ENCODE measurements at places on chromosomes 12 and 14. TPM values are rescaled to one million over a fixed set of nuclear protein-coding genes. Genes with fewer than 3 reads are reported as not detected.

Gene DIO2
- total RNA-seq, result 2.8 TPM

Gene SLC7A7
- total RNA-seq, result 12.8 TPM

Gene CCDC91
- 13.8 TPM for total RNA-seq

Gene PRPF40B
- 22.2 TPM for total RNA-seq

Gene AQP6
- total RNA-seq, result not detected

Gene TRAFD1
- 69.9 TPM for total RNA-seq

Gene CLEC14A
- 10.2 TPM for total RNA-seq

Gene PCNX1
- 28.4 TPM for total RNA-seq

Gene PHETA1
- 37.3 TPM for total RNA-seq

Gene PRR4
- 33.5 TPM for total RNA-seq

Gene KRT78
- total RNA-seq, result 114 TPM

- no peak for DNase-seq
These were observed 3.4 kb downstream of the DCTN2 start for GRCh38 chr12:57543581-57543980.

- DNase-seq, result no peak
These were observed 707 bp downstream of the DHRS1 start for GRCh38 chr14:24298892-24299254.

DNA sequence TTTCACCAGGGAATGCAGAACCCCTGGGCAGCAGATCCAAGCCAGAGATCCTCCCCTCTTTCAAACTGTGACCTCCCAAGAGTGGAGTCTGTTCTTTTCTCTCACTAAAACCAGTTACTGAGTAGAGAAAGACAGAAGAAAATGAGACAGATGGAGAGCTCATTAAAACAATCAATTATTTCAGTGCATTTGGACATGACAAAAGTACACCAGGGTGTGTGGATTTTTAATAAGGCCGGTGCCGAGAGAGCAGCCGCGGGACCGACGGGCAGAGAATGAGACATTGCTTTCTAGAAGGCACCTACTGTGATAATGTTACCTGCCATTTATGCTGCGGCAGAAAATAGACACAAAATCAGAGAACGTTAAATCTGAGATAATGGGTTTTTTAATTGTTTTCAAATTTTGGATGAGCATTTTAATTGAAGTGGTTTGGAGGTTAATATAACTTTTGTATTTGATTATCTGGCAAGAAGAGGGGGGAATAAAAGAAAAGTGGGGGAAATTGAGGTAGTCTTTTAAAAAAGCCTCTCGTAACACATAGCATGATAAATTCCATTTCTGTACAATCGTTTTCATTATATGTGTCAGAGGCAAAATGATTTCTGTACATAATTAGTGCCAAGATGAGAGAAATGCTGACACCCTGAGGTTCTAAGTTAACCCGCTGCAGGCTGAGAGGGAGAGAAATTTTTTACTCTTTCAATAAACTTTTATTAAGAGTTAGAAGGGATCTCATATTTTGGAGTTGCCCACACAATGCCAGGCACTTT, 70.8 kb downstream of the HSPB8 start:
- DNase-seq, result no peak

GRCh38 chr12:49058366-49059044, 2.1 kb downstream of the KMT2D start:
- no peak for DNase-seq

GRCh38 chr12:25853316-25854095, 105.0 kb upstream of the RASSF8 start:
- DNase-seq, result no peak

DNA sequence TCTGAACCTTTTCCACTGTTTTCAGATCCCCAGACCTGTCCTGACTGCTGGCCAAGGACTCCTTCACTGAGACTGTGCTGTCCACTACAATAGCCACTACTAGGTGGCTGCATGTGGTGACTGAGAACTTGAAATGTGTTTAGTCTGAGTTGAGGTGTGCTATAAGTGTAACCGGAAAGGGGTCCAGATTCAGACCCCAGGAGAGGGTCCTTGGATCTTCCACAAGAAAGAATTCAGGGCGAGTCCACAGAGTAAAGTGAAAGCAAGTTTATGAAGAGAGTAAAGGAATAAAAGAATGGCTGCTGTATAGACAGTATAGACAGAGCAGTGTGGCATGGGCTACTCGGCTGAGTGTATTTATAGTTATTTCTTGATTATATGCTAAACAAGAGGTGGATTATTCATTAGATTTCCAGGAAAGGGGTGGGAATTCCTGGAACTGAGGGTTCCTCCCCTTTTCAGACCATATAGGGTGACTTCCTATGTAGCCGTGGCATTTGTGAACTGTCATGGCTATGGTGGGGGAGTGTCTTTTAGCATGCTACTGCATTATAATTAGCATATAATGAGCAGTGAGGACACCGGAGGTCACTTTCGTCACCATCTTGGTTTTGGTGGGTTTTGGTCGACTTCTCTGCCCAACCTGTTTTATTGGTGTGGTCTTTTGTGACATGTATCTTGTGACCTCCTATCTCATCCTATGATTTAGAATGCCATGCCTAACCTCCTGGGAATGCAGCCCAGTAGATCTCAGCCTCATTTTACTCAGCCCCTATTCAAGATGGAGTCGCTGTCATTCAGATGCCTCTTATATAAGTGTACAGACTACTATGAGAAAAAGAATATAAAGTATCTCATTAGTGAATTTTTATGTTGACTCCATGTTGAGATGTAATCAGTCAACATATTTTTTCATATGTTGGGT, 70.0 kb upstream of the SRSF5 start:
- peak; percentile 9 for DNase-seq

- DNase-seq, result no peak
These were observed 15.6 kb downstream of the DGKA start for GRCh38 chr12:55946553-55946952.

DNA sequence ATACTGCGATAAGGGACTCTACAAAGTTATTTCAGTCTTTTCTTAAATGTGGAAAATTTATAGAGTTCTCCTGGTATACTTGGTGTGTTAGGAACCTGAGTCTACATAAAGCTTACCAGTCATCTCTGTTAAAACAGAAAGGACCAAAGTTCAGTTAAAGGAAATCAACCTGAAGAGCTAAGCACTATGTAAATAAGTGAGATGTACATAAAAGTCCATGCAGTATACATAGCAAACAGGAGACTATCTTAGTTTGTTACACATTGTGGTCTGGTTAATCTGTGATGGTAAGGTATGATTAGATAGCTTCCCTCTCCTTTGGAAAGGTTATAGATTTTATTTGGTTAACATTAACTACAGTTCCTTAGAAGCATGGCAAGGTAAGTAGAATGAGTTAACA, 75.9 kb downstream of the ATP2B1 start:
- no peak for DNase-seq

DNA sequence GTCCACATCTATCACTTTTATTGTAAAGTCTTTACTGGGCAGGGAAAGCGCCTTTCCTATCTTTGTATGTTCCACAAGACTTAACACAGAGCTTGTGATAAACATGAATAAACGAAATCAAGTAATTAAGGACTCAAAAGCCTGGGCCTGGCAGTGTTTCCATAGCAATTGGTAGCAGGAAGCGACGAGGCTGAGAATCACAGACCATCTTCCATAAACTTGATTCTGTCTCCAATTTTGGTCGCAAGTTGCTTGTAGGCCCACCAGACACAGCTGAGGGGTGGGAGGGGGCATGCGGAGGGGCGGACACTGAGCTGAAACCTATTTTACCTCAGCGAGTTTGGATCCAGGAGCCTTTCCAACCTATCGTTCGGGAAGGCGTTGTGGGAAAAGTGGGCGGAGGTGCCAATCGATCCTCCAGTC, 302 bp downstream of the CCDC38 start:
- no peak for DNase-seq

DNA sequence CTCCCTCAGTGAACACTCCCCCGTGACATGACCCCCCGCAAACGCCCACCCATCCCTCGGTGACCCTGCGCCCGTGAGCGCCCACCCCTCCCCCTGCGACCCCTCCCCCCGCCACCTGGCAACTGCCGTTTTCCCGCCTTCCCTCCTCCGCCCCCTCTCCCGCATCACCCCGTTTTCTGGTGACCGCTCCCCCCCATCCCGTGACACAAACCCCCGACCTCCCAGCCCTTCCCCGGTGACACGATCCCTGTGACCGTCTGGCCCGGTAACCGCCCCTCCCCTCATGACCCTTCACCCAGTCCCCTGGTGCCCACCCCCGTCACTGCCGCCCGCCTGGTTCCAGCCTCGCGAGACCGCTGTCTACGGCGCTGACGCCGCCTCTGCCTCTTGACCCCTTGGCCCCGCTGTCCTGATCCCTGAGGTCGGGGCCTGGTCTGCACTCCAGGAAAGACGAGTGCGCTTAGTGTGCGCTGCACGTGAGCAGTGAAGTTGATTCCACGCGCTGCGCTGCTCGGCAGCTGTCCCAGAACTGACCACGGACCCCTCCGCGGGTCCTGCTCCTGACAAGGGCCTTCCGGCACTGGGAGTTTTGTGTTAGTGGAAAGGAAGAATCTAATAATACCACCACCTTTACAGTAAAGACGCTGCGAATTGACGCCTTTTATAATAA, 59.4 kb downstream of the DDX51 start:
- peak; percentile 89 for DNase-seq

GRCh38 chr12:24482882-24483604, 465.9 kb downstream of the BCAT1 start:
- no peak for DNase-seq

DNA sequence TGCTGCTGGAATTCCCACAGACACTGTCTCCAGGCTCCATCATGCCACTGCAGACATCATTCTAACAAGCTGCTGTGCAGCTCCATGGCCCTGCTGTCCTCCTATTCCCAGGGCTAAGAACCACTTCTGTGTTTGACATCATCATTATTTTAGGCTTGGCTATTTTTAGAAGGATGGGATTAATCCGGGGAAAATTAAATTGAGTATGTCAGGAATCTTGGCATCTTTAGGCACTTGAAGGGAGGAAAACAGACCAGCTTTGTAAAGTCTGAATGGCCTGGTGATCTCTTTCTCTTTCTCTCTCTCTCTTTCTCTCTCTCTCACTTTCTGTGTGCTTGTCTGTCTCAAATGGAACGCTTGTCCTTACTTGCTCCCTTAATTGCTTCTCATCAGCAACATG, 568.3 kb upstream of the FLRT2 start:
- DNase-seq, result no peak

- DNase-seq, result no peak
These were observed 3.2 kb downstream of the PPP1CC start for GRCh38 chr12:110739488-110739887.

DNA sequence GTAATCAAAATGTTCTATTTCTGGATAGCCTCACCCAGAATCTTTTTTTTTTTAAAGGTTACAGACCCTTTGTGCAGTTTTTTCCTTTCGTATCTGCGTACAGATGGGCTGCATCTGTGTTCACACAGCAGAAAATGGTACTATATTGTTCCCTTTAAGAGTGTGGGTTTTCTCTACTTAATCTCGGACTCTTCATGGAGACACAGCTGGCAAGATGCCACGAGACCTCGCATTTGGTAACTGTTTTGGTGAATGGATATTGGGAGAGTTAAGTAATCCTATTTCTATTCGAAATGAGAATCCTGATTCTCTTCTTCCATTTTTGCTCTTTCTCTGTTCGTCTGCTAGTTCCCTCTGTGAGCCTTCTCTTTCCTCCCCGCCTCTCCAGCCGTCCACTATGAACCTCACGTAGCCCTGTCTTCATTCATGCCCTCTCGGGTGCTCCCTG, 85.7 kb downstream of the SAMD4A start:
- no peak for DNase-seq

DNA sequence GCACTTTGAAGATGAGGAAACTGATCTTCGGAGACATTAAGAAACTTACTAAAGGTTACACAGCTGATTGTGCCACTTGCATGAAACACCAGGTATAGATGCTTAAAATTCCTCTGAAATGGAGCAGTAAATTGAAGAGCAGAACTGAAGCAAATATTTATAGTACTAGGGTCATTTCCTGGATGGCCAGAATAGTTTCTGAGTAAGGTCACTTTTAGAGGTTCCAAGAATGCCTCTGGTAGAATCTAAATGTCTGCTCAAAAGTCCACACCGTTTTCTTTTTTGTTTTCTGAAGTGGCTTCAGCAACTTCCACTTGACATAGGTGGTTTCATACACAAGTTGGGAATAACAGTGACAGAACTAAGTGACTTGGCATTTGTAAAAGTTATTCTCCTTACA, 19.4 kb downstream of the TPH2 start:
- no peak for DNase-seq

DNA sequence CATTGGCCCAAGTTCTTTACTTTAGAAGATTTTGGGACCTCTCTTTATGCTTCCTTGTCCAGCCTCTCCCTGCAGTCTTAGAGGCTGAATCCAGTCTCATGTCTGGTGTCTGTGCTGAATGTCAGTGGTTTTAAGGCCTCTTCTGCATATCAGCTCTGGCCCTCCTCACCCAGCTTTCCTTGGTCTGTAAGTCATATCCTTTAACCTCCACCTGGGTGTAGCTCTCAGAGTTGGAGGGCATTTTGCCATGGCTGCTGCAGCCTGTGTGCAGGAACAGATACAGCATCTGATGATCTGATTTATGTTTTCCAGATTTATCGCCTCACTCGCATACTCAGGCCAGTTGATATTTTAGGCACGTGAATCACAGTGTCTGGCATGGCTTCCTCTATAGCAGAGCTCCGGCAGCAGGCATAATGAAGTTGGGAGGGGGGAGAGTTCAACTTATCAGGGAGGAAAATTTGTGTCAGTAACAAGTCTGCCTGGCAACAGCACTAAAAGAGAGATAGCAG, 335.0 kb downstream of the PCNX1 start:
- no peak for DNase-seq

- DNase-seq, result no peak
These were observed 29.5 kb upstream of the MED13L start for GRCh38 chr12:116306968-116307367.

GRCh38 chr14:32637582-32637981, 301.1 kb upstream of the NPAS3 start:
- DNase-seq, result no peak

GRCh38 chr12:124388679-124389137, 93.8 kb downstream of the RFLNA start:
- DNase-seq, result peak; percentile 96

DNA sequence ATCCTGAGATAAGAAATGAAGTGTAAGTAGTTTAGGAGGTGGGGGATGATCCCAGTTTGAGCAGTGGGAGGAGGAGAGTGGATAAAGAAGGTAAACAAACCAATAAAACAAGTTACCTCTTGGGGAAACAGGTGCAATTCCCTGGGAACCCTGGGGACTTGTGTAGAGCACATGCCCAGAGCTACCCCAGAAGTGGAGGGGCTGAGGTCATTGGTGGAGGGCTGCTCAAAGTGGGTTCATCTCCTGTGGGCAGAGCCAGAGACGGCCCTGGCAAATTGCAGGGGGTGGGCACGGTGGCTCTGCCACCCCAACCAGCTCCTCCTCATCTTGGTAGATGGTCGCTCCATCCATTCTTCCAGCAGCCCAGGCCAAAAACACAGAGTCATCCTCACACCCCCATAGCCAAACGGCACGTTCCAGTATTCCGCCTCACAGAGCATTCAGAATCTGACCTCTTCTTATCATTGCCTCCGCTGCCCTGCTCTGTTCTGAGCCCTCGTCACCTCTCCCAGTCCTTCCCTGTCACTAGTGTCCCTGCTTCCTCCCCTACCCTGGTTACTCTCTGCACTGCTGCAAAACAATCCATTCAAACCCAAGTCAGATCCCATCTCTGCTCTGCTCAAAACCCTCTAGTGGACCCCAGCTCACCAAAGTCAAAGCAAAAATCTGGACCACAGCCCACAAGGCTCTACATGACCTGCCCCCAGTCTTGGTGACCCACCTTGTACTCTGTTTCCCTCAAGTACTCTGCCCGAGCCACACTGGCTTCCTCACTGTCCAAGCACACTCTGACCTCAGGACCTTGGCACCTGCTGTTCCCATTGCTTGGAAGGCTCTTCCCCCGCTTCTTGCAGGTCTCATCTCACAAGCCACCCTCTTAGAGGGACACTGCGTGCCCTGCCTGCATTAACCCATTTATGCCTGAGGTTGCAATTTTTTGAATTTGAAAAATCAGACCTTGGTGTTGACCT, 5.5 kb downstream of the CYP46A1 start:
- DNase-seq, result peak; percentile 57
